Stomach (tissue), 19 donors: ENCODE measurements at places on chromosomes 6 and 20. TPM values are rescaled to one million over a fixed set of nuclear protein-coding genes. Genes with fewer than 3 reads are reported as not detected.

- no peak for DNase-seq
Observed at GRCh38 chr6:137872581-137873115, 5.6 kb downstream of the TNFAIP3 start.

Gene SLC17A1
- not detected for total RNA-seq

Gene LIN28B
- not detected for total RNA-seq

GRCh38 chr6:31948753-31949413 is 3.0 kb downstream of the CFB start:
- no peak for DNase-seq
